H54 (cell line): ENCODE measurements at places on chromosomes 12 and 14.

DNA sequence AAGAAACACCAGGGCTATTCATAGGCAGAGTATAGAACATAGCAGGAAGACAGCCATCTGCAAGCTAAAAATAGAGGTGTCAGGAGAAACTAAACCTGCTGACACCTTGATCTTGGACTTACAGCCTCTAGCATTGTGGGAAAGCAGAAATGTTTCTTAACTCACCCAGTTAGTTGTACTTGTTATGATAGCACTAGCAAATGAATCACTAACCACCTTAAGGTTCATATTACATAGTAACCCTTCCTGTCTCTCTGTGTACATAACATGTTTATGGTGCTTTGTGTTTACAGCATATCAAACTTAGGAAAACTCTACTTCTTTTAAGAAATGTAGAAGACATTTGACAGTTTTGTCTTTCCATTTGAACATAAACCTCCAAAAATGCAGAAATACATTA is 1031.3 kb downstream of the FSCB start:
- no peak for DNase-seq

- DNase-seq, result no peak
Measured at GRCh38 chr12:122480753-122481152, 20.0 kb downstream of the ZCCHC8 start.

GRCh38 chr14:101499513-101499912 is 61.8 kb upstream of the DIO3 start:
- DNase-seq, result no peak

- DNase-seq, result no peak
Measured at GRCh38 chr14:30082486-30082885, 154.8 kb upstream of the PRKD1 start.

DNA sequence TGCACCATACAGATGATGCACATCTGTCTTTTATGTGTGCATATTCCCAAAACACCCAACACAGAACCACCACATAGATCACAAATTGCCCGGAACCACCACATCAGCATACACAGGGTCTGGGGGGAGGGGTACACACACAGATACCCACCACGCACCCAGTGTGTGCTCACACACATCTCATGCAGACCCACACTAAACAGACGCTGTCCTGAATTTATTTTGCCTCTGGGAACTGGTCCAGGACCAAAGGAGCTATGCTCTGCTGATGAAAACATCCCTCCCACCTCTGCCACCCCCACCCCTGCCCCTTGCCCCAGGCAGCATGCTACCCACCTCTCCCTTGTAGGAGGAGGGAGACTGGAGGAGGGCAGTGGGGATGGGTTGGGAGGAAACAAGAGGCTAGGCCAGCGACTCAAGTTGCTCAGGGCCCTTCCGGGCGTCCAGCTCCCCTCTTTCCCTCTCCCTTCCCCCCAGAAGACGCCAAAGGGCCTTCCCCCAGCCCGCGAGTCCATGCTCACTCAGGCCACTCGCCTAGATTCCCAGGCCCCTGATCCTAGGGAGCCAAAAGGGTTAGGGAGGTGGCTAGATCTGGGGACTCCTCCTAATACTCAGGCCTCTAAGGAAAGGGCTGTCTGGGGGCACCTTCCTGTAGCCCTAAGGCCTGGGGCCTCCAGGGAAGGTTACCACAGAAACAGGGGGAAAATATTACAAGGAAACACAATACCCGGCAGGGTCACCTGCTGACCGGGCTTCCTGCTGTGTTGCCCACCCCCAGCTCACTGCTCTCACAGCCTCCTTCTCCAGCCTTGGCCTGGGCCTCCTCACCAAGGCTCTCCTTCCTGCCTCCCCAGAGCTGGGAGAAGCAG is 3.1 kb downstream of the HDAC7 start:
- DNase-seq, result no peak

DNA sequence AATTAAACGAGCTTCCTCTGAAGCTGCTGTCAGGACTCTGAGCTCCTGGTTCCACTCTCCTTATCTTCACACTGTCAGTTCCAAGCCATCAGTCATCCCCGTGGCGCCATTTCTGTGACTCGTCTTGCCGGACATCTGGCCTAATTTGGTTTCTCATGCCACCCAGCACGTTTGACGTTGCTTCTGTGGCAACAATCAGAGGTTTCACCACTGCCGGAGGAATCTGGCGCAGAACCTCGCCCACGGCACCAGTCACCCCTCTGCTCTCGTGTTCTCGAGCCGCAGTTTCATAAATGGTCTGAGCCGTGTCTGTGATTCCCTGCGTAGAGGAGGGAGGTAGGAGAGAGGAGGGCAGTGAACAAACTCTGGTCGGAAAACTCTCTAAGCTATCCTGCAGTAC is 29.7 kb downstream of the BDKRB1 start:
- DNase-seq, result no peak

GRCh38 chr12:64937452-64937851 is 113.0 kb downstream of the TBC1D30 start:
- no peak for DNase-seq
